ENCODE measurements at places on chromosomes 4 and X.

GRCh38 chrX:11725631-11726442, 32.2 kb upstream of the MSL3 start:
- DNase-seq: no peak

DNA sequence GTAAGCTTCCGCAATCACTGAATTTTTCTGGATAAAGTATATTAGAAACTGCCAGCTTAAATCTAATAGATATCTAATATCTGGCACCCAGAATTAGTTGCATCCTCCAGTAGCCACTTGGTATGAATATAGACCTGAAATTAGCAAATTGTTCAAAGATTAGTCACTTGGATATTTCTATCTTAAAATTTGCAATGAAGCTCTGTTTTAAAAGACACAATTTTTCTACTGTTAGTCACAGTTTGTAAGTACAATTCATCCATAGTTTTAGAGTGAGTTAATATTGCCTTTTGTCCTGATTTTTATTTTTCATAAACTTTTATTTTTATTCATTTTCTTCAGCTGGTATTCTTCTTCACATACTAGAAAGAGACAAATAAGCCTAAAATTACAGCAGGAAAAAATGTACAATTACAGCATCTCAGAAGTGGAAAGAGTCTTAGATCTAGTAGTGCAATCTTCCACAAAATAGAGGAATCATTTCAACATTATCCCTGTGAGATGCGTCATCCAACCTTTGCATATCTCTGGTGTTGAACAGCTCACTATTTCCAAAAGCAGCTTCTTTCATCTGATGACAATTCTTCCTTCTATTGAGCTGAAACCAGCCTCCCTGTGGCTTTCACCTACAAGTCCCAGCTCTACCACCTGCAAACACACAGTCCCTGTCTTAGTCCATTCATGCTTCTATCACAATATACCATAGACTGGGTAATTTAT, 190.0 kb upstream of the AR start:
- DNase-seq: peak; percentile 5

DNA sequence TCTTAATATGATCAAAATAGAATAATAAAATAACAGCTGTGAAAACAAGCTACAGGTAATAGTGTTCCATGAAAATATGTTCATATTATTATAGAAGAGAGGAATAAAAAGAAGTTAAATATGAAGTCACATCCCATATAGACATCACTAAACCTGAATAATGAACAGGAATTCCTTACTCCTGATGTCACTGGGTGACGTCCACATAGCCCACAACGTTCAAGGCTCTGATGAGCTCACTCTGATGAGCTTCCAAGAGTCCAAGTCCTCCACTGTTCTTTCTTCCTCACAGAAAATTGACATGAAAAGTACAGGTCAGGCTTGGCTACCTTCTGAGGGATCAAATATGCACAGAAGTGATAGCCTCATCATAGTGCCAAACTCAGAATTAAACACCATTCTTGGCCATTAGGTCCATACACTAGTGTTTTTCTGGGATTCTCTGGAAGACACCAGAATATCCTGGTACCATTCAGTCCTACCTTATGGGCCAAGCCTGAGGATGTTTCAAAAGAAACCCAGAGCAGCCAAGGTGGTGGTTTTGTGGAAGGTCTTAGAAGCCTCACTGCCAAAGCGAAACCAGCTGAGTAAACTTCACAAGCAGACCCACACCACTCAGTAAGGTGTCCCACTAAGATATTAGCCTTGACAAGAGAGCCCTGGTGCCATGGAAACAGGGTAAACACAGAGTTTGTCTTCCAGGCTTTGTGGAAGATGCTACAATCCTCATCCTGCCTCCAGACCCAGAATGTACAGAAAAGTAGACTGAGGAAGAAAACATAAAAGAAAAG, 138.4 kb upstream of the HHIP start:
- peak; percentile 42 for DNase-seq

DNA sequence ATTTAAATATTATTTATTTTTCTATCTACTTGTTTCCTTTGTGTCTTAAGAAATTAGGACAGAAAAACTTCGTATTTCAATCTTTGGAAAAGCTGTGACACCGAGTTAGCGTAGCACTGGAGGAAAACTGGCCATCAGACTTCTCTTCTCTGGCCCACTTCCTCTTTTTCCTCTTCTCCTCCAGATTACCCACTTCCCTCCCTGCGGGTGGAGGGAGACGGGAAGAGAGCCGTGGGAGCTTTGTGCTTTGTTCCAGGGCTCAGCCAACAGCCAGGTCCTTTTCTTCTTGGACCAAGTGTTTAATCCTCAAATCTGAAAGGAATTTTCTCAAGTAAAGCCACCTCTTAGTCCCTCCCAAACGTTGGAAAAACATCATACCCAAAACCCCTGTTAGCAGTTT, 29.7 kb downstream of the OFD1 start:
- no peak for DNase-seq

DNA sequence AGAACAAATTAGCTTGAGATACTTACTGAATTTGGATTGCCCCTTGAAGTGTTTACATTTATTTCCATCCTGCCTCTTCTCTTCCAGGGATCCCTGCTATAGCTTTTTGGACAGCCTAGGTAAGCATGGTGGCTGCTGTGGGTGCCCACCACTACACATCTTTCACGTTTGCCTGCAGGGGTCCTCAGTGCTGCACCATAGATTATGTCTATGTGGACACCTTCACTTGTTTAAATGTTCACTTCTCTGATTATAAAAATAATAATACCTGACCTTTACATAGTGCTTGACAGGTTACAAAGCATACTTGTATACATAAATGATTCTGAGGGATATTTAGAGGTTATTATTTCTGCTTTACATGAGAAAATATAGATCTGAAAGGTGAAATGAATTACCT, 67.9 kb upstream of the SLC4A4 start:
- peak; percentile 62 for DNase-seq

DNA sequence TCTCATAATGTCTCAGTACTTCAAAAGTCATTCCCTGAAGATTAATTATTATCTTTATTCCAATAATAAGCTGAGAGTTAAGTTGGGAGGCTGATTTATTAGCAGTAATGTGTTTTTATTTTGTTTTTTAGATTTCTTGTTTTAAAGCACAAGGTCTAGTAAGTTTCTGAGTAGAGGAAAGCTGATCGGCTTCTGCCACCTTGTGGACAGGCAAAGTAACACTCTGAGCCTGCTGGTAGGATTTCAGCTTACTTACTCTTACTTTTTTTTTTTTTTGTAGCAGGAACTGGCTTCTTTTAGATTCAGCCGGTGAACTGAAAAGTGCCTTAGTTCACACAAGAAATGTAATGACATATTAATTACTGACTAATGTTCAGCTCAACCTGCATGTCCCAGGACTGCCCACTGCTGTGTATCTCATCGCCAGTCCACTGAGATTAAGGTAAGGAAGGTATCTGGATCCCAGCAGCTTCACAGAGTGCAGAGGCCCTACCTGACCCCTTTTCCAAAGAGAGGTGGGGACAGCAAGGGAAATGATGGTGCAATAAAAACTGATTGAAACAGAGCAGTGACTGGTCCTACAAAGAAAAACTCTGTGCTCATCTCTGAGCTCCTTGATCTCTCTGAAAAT, 126.5 kb downstream of the ADGRA3 start:
- DNase-seq: peak; percentile 82

GRCh38 chr4:84726356-84726755, 143.4 kb downstream of the CDS1 start:
- DNase-seq: no peak

DNA sequence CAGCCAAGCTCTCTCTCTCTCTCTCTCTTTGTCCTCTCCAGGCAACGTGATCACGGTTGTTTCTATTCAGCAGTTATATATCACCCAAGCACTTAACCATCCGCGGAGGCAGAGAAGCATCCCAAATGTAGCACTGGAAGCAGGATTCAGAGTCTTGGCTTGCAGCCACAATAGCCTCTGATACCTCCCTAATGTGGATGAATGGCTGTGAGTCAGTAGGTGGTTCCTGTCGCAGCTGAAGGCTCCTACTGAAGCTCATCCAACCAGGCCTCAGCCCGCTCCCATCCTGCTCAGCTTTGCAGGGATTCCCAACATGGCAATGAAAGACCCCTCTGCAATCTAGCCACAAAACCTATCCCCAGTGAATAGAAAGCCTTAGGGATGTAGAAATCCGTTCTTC, 5.1 kb downstream of the HS6ST2 start:
- peak; percentile 10 for DNase-seq

GRCh38 chrX:47797084-47797483, 39.6 kb upstream of the ZNF81 start:
- no peak for DNase-seq

GRCh38 chr4:85391589-85392410, 83.2 kb upstream of the ARHGAP24 start:
- peak; percentile 20 for DNase-seq

- DNase-seq: no peak
These were observed 475.9 kb upstream of the GALNT7 start for GRCh38 chr4:172692701-172693100.

- no peak for DNase-seq
These were observed 54.4 kb downstream of the PPP3CA start for GRCh38 chr4:101292901-101293300.

- no peak for DNase-seq
These were observed 333.3 kb downstream of the DCTD start for GRCh38 chr4:182583703-182584415.

Data from fibroblast of upper back skin (primary cell).